A549 treated with Hydrocortisone at 1 μM for 4 hours (cell line): ENCODE measurements at places on chromosomes 2 and 18. TPM values are rescaled to one million over a fixed set of nuclear protein-coding genes. Genes with fewer than 3 reads are reported as not detected.

The ST6GAL2 gene
- 10.3 to 19.6 TPM (median 13.8 TPM) in 5 replicates for total RNA-seq

The LMAN1 gene
- 23.2 to 45.0 TPM (median 30.9 TPM) in 5 replicates for total RNA-seq

The CRYGC gene
- not detected in 5 replicates for total RNA-seq

The TMEM163 gene
- 0.06 to 0.22 TPM (median 0.16 TPM) in 5 replicates for total RNA-seq

The LIMS1 gene
- 42.9 to 67.5 TPM (median 60.8 TPM) in 5 replicates for total RNA-seq

The RAPGEF4 gene
- 0.07 to 0.31 TPM (median 0.21 TPM) in 5 replicates for total RNA-seq

The IL18RAP gene
- total RNA-seq, result 0.03 to 0.09 TPM (median 0.06 TPM) in 4 of 5 replicates, not detected in the other

The POTEE gene
- total RNA-seq, result 0.02 to 0.08 TPM (median 0.03 TPM) in 4 of 5 replicates, not detected in the other

The CCDC150 gene
- 3.6 to 6.6 TPM (median 5.3 TPM) in 5 replicates for total RNA-seq

The NDC80 gene
- total RNA-seq, result 10.7 to 14.3 TPM (median 13.6 TPM) in 5 replicates

The ITPRIPL1 gene
- total RNA-seq, result not detected in 5 replicates

The RHOB gene
- 346 to 470 TPM (median 402 TPM) in 5 replicates for total RNA-seq

The GAD1 gene
- 0.36 to 0.63 TPM (median 0.54 TPM) in 5 replicates for total RNA-seq

The UGT1A10 gene
- total RNA-seq, result 0.08 to 0.09 TPM in 2 of 5 replicates, not detected in the others

The CNGA3 gene
- 0.05 TPM in 1 of 5 replicates, not detected in the others for total RNA-seq

The MC5R gene
- total RNA-seq, result not detected in 5 replicates

The SAG gene
- not detected in 5 replicates for total RNA-seq

The PLEK gene
- not detected in 5 replicates for total RNA-seq

The ITPRID2 gene
- 36.2 to 50.2 TPM (median 42.1 TPM) in 5 replicates for total RNA-seq

The AGXT gene
- total RNA-seq, result not detected in 5 replicates

The AOX1 gene
- 4.1 to 8.6 TPM (median 4.8 TPM) in 5 replicates for total RNA-seq

The SNTG2 gene
- not detected in 5 replicates for total RNA-seq

The CUL3 gene
- 65.2 to 78.1 TPM (median 68.8 TPM) in 5 replicates for total RNA-seq

The MREG gene
- total RNA-seq, result 4.5 to 4.9 TPM (median 4.7 TPM) in 5 replicates

The SALL3 gene
- total RNA-seq, result not detected in 5 replicates

The DNER gene
- 10.4 to 13.8 TPM (median 11.2 TPM) in 5 replicates for total RNA-seq

The TXNDC2 gene
- total RNA-seq, result 0.07 to 0.14 TPM (median 0.12 TPM) in 5 replicates

The UGT1A5 gene
- 0.08 to 0.13 TPM in 2 of 5 replicates, not detected in the others for total RNA-seq

The TNS1 gene
- total RNA-seq, result 8.5 to 20.9 TPM (median 17.5 TPM) in 5 replicates

The ADAM23 gene
- total RNA-seq, result 8.2 to 9.5 TPM (median 9.1 TPM) in 5 replicates

The AQP12B gene
- not detected in 5 replicates for total RNA-seq
